Smooth muscle cell of the umbilical artery (primary cell): ENCODE measurements at places on chromosomes 2 and 18. TPM values are rescaled to one million over a fixed set of nuclear protein-coding genes. Genes with fewer than 3 reads are reported as not detected.

Gene MOGAT1
- not detected in 2 replicates for total RNA-seq

Gene CTLA4
- total RNA-seq, result not detected in 2 replicates

Gene PCARE
- not detected in 2 replicates for total RNA-seq

Gene PRKD3
- total RNA-seq, result 68.0 and 96.1 TPM in 2 replicates

Gene C2orf15
- total RNA-seq, result 0.18 TPM in 1 of 2 replicates, not detected in the other
